ENCODE measurements at places on chromosomes 3 and 15.

DNA sequence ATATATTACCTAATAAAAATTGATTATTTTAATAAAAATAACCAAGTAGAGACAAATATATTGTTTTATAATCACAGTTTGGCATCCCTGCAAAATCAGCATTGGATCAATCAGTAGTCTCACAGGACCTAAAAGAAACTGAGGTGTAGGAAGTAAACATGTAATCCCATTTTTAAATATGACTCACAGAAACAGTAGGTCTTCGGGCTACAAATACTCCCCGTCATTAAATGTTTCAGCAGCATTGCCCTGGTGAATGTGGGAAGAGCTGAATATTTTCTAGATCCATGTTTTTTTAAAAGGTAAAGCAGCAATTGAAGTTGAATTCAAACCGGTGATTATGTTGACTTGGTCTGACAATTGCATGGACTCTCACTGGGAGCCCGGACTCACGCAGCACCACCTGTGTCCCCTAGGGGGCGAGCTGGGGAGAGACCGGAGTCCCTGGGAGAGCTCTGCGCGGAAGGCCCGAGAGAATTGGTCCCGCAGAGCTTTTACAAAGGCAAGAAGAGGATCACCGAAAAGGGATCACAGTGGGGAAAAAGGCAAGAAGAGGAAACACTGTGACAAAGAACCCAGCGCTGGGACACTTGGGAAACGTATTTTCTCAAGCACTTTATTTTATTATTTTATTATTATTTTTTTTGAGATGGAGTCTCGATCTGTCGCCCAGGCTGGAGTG, 17.2 kb upstream of the USP3 start:
- peak; percentile 91 for DNase-seq

DNA sequence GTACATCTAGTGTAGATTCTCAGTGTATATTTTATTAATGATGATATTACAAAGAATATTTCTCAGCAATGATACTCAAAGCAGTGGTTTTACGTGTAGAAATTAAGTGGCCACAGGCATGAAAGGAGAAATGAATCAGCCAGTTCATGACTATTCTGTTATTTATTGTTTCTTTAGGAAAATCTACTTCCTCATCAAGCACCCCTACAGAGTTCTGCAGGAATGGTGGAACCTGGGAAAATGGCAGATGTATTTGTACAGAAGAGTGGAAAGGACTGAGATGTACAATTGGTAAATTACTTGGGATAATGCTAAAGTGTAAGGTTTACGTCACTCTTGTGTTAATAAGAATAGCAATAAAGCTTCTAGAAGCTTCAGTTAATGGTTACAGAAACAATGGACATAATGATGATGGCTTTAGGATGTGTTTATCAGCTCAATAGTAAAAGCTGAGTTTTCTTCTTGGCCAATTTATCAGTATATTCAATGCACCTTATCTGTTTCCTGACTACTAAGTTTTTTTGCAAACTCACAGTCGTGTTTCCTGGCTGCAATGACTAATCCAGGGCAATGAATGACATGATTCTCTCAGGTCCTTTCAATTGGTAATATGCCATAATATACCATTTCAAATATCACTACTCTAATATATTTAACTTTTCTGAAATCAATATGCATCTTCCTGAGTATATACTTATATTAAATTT, 20.2 kb downstream of the ADGRG7 start:
- no peak for DNase-seq

DNA sequence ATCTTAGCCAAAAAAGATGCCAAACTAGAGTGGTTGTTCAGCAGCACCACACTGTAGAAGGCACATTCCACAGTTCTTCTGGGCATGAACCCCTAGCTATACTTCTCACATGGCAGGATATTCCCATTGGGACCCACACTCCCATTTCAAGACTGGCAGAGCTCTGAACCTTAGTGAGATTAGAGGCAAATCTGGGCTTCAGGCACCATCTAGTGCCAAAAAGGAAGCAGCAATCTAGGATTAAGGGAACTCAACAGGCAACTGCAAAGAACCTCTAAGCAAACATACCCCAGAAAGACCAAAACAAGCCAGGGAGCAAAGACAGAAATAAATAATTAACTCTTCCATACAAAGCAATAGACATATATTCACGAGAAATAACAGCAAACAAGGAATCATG, 66.2 kb downstream of the TAFA4 start:
- no peak for DNase-seq

DNA sequence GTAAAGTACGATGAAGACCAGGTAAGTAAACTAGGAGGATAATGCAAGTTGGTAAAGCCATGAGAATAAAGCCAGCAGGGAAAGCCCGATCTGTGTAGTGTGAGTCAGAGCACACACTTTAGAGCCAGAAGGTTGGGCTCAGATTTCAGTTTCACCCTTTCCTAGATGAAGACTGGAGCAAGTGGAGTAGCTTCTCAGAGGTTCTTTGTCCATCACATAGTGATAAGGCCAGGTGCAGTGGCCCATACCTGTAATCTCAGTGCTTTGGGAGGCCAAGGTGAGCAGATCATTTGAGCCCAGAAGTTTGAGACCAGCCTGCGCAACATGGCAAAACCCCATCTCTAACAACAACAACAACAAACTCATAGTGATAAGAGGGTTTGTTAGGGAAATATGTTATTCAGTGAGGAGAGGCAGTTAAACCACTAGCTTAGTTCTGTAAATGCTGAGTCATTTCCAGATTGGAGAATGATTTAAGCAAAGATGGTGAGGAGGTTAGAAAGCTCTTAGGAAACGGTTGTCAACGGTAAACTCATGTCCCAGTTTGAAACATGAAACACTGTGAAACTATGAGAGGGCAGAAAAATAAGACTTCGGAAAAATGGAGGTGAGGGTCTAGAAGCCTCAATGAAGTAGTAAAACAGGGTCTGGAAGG, 39.0 kb downstream of the IL12A start:
- no peak for DNase-seq

- no peak for DNase-seq
These were observed 11.0 kb downstream of the TCF12 start for GRCh38 chr15:56929399-56929798.

All from activated naive CD4-positive, alpha-beta T cell treated with Interleukin-2 at 50 U/mL for 16 hours (primary cell).